NCI-H526 (cell line): ENCODE measurements at places on chromosomes 3 and 15.

GRCh38 chr3:19744047-19744446 lies 190.0 kb downstream of the EFHB start:
- DNase-seq: no peak

GRCh38 chr3:105837143-105837740 lies 31.6 kb downstream of the CBLB start:
- DNase-seq: no peak

DNA sequence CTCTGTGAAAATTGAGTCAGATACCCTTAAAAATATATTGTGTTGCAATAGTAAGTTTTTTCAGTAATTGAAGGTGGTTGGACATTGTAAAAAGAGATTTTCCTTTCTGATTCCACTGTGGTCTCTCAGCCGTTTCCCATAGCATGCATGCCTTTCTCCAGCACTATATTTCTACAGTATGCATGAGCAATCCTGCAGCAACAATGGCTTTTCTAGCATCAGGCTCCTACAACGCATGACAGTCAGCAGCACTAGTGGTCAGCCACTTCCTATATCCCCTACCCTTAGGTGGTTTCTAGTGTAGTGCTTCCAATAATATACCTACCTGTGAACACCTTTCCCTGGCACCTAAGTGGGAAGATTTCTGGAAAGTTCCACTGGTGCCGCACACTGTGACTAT lies 55.4 kb upstream of the SNRPN start:
- no peak for DNase-seq

GRCh38 chr3:156729460-156730179 lies 55.2 kb downstream of the TIPARP start:
- no peak for DNase-seq

- no peak for DNase-seq
Observed at GRCh38 chr15:31856581-31856980, 173.7 kb upstream of the CHRNA7 start.

- DNase-seq: no peak
Observed at GRCh38 chr3:77800893-77801292, 761.0 kb downstream of the ROBO2 start.

GRCh38 chr3:151751161-151751560 lies 17.4 kb downstream of the AADACL2 start:
- DNase-seq: no peak

- no peak for DNase-seq
Observed at GRCh38 chr3:99625237-99625622, 13.2 kb upstream of the COL8A1 start.

DNA sequence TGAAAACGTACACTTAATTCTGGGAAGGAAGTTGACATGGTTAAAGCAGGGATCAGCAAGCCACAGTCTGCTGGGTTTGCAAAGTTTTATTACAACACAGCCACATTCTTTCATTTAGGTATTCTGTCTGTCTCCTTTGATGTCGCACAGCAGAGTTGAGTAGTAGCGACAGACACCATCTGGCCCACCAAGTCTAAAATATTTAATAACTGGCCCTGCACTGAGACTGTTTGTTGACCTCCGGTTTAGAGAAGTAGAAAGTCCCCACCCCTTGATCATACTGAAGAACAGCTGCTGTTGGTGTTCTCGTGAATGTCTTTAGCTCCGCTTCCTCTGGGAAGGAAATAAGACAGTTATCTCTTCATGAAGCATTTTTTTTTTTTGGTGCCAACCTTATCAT lies 66.2 kb downstream of the MCTP2 start:
- no peak for DNase-seq

DNA sequence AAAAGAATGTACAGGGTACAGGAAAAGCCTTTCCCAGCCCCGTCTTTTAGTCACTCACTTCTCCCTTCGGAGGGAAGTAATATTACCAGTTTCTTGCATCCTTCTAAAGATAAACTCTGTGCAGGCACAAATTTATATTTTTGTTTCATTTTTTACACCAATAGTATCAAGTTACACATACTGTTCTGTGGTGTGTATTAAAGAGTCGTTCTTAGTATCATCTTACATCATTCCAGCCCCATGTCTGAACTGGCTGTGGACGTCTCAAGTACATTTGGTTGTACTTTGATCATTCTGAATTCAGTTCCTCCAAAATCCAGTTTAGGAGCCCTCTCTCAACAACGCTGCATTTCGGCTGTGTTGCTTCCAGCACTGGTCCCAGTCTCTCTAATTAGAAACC lies 68.7 kb downstream of the LMLN start:
- DNase-seq: no peak

DNA sequence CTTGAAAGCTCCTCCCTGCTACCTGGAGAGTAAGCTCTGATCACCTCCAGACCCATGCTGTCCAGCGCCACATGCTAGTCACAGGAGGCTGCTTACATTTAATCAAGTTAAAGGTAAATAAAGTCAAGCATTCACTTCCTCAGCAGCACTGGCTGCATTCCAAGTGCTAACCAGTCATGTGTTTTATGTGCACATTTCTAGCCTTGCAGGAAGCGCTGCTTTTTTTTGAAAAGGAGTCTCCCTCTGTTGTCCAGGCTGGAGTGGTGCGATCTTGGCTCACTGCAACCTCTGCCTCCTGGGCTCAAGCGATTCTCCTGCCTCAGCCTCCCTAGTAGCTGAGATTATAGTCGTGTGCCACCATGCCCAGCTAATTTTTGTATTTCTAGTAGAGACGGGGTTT lies 279.2 kb downstream of the GABRG3 start:
- DNase-seq: peak; percentile 16

DNA sequence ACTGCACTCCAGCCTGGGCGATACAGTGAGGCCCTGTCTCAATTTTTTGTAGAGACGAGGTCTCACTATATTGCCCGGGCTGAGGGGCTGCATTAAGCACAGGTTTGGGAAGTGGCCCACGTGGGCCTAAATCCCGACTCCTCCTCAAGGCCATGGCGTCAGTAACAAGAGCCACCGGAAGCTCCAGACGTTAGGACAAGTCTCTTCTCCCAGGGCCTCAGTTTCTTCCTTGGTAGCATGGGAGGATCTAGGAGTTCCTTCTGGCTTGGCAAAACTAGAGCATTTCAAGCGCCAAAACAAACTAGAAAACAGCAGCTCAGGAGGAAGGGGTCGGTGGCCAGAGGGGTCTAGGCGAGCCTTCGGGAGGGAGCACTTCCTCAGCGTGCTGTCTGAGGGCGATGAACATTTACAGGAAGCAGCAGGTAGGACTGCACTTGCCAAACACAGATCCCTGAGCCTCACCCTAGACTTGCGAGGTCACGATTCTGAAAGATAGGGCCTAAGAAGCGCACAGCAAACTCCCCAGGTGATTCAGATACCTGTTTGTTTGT lies 536 bp downstream of the SNAPC5 start:
- DNase-seq: no peak

DNA sequence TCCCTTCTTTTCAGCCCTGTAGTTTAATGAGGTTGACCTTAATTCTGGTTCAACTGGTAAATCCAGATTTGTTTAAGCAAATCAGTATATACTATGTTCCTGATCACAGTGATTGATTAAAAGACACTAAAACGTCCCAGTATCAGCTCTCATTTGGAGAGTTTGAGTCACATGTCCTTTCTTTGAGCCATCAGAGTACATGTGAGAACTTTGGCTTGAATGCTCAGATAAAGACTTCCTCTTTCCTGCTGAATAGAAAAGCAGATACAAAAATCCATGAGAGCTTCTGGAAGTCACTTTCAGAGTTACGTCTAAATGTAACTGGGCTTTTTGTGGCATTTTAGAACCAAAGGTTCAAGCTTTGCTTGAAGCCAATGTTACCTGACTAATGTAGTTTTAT lies 341.8 kb upstream of the SATB1 start:
- no peak for DNase-seq

DNA sequence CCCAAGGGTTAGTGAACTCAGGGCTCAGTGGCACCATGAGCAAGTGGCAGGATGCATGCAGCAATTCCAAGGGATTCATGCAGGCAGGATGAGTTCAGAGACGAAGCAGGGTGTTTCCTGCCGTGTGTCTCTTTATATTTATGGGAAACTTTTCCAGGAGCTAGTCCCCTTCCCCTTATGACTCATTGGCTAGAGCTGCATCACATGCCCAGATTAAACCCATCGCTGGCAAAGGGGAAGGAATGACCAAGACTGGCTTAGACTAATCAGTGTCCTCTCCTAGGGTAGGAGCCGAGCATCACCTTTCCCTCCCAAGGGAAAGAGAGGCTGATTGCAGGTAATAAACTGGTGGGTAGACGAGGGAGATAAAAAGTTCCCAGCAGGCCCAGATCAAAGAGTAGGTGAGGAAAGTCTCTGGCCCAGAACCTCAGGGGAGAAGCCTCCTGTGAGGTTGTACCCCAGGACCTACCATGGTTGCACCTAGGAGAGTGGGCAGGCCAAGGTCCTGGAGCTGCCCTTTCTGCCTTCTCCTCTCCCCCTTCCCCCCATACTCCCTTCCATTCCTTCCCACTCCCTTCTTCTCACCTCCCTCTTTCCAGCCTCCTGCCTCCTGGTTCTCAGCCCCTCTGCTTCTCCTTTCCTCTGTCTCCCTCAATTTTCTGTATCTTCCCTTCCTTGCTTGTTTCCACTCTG lies 67.8 kb upstream of the ITGA11 start:
- DNase-seq: no peak

DNA sequence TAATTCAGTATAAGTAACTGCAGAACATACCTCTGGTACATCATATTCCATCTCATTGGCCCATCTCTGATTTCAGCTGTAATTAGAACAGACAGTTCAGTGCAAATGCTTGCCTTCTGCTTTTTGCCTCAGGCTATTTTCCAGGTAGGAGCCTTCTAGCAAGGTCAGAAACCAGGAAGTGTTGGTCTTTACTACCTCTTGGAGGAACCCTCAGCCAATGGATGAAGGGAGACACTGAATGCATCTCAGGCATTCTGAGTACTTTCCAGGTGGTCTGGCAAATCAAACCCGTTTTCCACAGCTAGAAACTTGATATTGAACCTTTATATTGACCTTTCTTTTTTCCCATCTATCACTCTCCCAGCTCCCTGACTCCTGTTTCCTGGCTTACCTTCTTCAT lies 348.5 kb upstream of the SOX2 start:
- DNase-seq: no peak

DNA sequence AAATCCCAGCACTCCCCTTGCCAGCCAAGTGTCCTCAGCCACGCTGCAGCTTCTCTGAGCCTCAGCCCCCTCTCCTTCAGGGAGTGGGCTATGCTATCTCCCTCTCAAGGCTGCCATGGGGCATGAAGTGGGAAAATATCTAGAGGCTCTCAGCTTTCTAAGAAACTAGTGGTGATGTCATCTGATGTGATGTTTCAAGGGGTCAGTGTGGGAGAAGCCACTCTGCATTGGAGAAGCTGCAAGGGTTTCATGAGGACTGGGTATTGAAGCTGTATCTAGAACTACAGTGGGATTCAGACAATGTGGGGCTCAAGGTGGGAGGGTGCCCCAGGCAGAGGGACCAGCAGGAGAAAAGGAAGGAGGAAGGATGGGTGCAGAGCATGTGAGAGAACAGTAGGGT lies 210.2 kb downstream of the TLE3 start:
- DNase-seq: no peak

DNA sequence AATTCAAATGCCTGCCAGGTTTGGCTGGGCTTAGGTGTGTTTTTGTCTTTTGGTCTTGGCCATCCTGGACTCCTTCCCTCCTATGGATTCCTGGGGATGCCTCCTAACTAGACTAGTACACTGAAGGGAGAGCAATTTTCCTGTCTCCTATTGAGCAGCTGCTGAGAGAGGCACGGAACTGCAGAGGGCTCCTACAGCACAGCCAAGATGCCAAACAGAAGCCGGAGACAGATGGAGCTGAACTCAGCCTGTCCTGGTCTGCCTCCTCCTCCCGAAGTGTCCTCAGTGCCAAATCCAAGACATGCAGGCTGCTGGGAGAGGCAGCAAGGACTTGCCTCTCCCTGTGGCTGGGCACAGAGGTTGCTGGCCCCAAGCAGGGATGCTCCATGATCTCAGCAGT lies 256.6 kb upstream of the PROK2 start:
- no peak for DNase-seq

DNA sequence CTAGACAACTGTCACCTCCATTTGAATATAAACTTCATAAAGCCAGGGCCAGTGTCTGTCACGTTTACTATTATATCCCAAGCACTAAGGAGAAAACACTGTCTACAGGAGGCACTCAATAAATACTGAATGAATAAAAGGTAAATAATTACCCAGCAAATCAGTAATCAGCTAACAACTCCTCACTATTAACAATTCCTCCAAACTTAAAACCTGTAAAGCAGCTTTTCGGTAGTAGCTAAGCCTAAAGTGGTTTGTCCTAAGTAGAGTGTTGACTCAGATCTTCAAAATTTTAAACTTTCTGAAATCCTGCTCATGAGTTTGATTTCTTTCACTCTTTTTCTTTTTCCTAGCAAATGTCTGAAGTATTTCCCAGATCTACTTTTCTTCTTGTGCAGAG lies 39.9 kb downstream of the C3orf80 start:
- DNase-seq: no peak

DNA sequence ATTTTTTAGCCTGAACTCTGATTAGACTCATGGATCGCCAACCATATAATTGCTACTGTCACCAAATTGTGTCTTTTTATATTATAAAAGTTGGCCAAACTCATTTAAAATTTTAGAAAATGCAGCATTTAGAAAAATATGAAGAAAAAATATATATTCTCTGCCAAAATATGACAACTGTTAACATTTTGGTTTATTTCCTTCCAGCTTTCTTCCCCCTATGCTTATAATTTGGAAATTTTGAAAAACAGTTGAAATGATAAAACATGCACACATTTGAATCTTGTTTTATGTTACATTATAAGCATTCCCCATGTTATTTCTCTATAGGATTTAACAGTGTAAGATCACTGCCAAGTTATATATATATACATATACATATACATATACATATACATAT lies 1112.8 kb downstream of the TUSC7 start:
- DNase-seq: no peak

- no peak for DNase-seq
Observed at GRCh38 chr3:43525941-43526607, 95.7 kb downstream of the ANO10 start.

DNA sequence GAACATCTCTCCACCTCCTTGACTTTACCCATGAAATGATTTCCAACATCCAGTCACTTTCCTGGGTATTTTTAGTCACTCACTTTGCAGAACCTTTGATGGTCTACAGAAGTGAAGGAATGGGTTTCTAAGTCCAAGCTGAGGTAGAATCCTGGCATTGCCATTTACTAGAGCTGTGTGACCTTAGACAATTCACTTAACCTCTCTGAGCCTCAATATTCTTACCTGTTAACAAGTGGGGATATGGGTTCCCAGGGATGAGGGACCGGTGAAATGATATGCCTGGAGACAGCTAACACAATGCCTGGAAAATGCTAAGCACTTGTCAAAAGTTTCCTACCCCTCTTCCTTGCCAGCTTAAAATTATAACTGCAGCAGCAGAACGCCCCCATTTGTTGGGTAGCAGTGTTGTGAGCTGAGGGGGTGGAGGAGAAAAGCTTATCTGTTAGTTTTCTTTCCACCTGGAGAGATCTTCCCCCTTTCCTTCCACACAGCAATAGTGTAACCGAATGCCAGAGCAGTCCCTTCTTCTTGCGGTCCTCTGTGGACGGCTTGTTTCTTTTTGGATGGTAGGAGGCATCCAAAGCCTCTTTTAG lies 319.2 kb upstream of the LRRFIP2 start:
- no peak for DNase-seq
